ENCODE measurements at places on chromosomes 3 and 15.

DNA sequence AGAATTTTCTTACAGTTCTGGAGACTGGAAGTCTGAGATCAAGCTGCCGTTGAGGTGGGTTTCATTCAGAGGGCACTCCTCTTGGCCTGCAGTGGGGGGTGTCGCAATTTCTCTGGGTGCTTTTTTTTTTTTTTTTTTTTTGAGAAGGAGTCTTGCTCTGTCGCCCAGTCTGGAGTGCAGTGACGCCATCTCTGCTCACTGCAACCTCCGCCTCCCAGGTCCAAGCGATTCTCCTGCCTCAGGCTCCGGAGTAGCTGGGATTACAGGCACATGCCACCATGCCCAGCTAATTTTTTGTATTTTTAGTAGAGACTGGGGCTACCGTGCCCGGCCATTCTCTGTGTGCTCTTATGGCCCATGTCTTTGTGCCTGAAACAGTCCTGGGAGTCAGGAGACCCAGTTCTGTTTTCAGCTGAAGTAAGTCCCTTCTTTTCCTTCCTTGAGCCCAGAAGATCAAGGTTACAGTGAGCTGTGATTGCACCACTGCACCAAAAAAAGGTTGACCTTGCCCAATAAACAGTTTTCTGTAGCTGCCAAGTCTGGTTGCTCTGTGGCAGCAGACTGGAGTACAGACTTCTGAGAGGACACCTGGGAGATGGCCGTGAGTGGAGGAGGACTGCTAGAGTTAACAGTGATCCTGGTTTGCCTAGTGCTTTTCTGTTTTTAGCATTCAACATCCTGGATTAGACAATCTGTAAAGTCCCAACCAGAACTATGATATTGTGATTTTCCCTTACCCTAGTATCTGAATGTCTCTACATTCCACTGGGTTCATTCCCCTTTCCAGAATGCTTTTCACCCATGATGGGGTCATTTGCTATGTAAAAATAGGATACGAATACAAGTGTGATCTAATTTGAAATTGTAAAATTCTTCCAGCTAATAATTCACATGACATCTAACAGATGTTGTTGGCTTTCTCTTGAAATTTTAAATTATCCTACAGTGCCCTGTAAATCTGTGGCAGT, 76.6 kb upstream of the RNF7 start:
- H3K27ac ChIP-seq, result no peak overlapping the region
- H3K36me3 ChIP-seq, result no peaks in the 10 kb centered on the region
- peaks cover 17% of the 10 kb centered on the region for H3K27me3 ChIP-seq

- no peaks in the 10 kb centered on the region for H3K4me1 ChIP-seq
- H3K27ac ChIP-seq, result no peak overlapping the region
- peaks cover 5% of the 10 kb centered on the region for H3K36me3 ChIP-seq
- H3K27me3 ChIP-seq, result no peaks in the 10 kb centered on the region
- H3K4me3 ChIP-seq, result no peak overlapping the region
These were observed 67.2 kb upstream of the TSPAN3 start for GRCh38 chr15:77138167-77138522.

DNA sequence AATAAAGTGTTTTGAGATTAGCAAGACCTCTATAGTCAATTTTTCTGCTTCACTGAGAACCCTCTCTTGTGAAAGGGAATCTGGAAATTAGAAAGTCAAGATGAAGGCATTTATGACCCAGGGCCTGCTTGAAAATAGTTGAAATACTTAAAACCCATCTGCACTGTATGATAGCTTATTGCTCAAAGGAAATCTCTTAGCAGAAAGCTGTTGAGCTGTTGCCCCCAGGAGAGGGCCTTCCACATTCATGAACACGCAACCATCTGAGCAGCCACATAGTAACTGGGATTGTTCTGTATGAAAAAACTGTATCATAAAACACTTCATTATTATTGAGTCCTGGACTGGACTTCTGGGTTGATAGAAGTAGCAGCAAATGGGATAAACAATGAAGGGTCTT, 106.4 kb upstream of the PTX3 start:
- no peaks in the 10 kb centered on the region for H3K36me3 ChIP-seq
- DNase-seq, result no peak
- no peak overlapping the region for H3K27ac ChIP-seq
- no peaks in the 10 kb centered on the region for H3K27me3 ChIP-seq

GRCh38 chr15:64247906-64248541, 85.2 kb upstream of the PPIB start:
- peaks cover 16% of the 10 kb centered on the region for H3K4me1 ChIP-seq
- H3K36me3 ChIP-seq, result no peaks in the 10 kb centered on the region
- H3K27ac ChIP-seq, result peak overlapping the region; percentile 54
- DNase-seq, result no peak

DNA sequence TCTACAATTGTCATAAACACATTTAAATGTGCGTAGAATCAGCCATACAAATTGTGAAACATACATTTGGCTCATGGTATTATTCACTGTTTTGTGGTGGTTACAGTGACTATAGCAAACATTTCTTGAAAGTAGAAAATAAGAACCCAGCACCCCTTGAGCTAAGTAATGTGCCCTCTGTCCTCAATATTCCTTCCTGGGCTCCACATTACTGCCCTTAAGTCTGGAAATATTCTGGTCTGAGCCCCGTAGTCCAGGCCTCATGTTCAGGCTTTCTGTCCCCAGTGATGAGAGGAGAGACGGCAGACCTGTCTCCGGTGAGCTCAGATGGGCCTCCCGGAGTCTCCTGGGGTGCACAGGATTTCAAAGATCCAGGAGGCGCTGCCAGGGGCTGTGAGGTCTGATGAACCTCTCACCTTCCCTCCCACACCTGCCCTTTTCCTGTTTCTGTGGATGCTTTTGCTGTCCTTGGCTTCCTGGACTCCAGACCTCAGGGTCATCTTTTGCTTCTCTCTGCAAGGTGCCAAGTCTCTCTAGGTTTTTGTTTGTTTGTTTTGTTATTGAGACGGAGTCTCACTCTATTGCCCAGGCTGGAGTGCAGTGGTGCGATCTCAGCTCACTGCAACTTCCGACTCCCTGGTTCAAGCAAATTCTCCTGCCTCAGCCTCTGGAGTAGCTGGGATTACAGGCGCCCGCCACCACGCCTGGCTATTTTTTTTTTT, 8.8 kb upstream of the MUC20 start:
- H3K36me3 ChIP-seq, result peaks cover 47% of the 10 kb centered on the region
- H3K27me3 ChIP-seq, result no peaks in the 10 kb centered on the region
- no peak overlapping the region for H3K4me3 ChIP-seq
- no peaks in the 10 kb centered on the region for H3K4me1 ChIP-seq
- H3K27ac ChIP-seq, result no peak overlapping the region
- no peak for DNase-seq

GRCh38 chr15:83115831-83116565, 8.6 kb downstream of the TM6SF1 start:
- DNase-seq, result no peak
- no peaks in the 10 kb centered on the region for H3K27me3 ChIP-seq
- H3K27ac ChIP-seq, result no peak overlapping the region
- no peak overlapping the region for H3K4me3 ChIP-seq
- H3K36me3 ChIP-seq, result peaks cover 41% of the 10 kb centered on the region
- peaks cover 19% of the 10 kb centered on the region for H3K4me1 ChIP-seq

DNA sequence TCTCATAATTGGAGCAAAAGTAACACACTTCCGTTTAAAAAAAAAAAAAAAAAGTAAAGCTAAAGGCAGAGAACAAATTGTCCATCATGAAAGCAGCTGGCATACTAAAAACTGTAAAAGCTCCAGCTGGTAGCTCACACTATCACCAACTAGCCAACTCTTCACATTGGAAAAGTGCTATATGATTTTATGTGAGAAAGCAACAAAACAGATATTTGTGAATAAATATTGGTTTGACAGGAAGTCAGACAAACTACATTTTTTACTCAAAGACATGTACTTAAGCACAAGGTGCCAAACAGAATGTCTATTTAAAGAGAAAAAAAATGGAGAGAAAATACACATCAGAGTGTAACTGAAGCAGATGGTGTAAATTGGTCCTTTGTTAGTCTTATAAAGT, 231.2 kb upstream of the CADM2 start:
- H3K4me3 ChIP-seq, result no peak overlapping the region
- DNase-seq, result no peak
- H3K4me1 ChIP-seq, result no peaks in the 10 kb centered on the region
- H3K27me3 ChIP-seq, result no peaks in the 10 kb centered on the region
- H3K27ac ChIP-seq, result no peak overlapping the region

Data from lower lobe of right lung (tissue), 2 donors.